ENCODE measurements at places on chromosomes 3 and 15.

DNA sequence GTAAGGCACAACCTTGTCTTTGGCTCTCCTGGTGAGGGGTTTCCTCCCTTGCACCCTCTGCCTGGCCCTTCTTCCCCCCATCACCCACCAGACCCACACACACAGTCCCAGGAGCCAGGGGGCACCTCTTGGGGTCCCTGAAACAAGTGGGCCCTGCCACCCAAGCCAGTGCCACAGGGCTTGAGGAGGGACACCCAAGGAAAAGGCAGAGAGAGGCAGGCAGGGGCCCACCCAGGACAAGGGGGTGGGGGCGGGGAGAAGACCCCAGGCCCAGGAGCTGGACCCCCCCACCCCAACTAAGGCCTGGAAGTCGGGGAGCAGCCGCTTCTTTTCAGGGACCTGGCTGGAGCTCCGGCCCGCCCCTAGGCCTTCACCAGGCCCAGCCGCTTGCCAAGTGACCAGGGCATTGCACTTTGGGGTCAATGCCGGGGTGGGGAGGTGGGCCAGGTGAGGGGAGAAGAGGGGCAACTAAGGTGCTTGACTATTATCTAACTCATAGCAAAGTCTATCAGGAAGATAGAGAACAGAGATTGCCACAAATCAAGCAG lies 88.9 kb downstream of the KCNMB2 start:
- no peak overlapping the region for H3K4me3 ChIP-seq
- H3K4me1 ChIP-seq: no peaks in the 10 kb centered on the region
- no peaks in the 10 kb centered on the region for H3K36me3 ChIP-seq
- no peaks in the 10 kb centered on the region for H3K27me3 ChIP-seq
- H3K27ac ChIP-seq: no peak overlapping the region

GRCh38 chr3:61136191-61136590 lies 115.1 kb downstream of the FHIT start:
- H3K27ac ChIP-seq: no peak overlapping the region
- no peaks in the 10 kb centered on the region for H3K4me1 ChIP-seq
- DNase-seq: no peak
- H3K27me3 ChIP-seq: no peaks in the 10 kb centered on the region
- H3K36me3 ChIP-seq: no peaks in the 10 kb centered on the region

DNA sequence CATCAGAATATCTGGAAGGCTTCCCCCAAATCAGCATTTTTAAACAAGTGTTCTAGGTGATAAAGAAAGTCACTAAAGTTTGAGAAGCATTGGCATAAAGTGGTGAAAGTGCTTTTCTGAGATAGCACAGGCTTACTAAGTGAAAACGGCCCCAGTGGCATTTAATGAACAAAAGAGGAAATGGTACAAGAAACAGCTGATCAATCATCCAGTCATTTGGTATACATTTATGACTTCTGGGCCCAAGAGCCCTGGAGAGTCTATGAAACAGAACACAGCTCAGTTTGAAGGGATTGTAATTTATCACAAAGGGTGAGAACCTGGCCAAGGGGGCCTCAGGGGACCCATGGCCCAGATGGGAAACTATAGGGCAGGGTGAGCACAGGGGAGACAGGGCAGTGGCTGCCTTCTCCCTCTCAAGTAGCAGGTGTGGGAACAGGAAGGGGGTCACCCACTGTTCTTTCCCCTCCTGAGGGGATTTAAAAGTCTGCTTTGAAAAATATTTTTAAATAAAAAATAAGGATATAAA lies 265.5 kb upstream of the ROPN1 start:
- no peak overlapping the region for H3K27ac ChIP-seq
- peaks cover 23% of the 10 kb centered on the region for H3K27me3 ChIP-seq

DNA sequence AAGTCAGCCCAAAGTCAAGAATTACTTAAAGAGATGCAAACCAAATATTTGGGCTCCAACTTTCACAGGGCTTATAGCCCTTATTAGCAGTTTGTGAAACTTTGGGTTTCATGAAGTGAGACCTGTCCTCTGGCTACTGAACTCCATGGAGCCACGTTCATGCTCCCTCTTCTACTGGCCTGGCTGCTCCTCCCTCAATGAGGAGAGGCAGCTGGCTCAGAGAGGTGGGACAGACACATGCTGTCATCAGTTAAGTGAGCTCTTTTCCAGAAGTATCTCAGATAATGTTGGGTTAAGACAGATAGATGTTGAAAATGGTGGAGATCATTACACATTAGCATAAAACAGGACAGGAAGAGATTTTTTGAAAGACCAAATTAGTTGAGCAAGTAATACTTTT lies 19.4 kb downstream of the MRPS25 start:
- H3K4me1 ChIP-seq: no peaks in the 10 kb centered on the region
- H3K27me3 ChIP-seq: no peaks in the 10 kb centered on the region
- no peak for DNase-seq
- peaks cover 75% of the 10 kb centered on the region for H3K36me3 ChIP-seq
- no peak overlapping the region for H3K4me3 ChIP-seq
- no peak overlapping the region for H3K27ac ChIP-seq

DNA sequence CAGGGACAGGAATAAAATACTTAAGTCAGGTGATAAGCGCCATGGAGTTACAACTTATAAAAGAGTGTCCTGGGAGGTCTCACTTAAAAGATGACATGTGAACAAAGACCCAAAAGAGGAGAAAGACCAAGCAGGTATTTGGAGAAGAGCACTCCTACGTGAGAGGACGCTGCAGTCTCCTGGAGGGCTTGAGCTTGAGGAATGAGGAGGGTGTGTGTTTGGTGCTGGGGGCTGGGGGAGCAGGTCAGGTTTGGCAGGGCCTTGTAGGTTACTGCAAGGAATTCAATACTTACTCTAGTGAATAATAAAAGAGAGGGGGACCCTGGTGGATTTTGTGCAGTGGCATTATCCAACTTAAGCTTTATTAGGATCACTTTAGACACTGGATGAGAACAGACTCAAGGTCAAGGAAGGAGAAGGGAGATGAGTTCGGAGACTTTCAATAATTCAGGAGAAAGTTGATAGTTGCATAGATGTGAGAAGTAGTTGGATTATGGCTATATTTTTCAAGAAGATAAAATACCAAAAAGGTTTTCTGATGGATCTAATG lies 32.4 kb downstream of the TNIK start:
- H3K27ac ChIP-seq: no peak overlapping the region
- no peak overlapping the region for H3K4me3 ChIP-seq
- no peak for DNase-seq
- no peaks in the 10 kb centered on the region for H3K27me3 ChIP-seq

- peaks cover 76% of the 10 kb centered on the region for H3K4me1 ChIP-seq
- no peak for DNase-seq
- no peak overlapping the region for H3K4me3 ChIP-seq
- H3K36me3 ChIP-seq: no peaks in the 10 kb centered on the region
- H3K27ac ChIP-seq: no peak overlapping the region
- H3K27me3 ChIP-seq: no peaks in the 10 kb centered on the region
Observed at GRCh38 chr15:64014995-64015394, 31.3 kb downstream of the DAPK2 start.

GRCh38 chr3:85427467-85427866 lies 468.7 kb downstream of the CADM2 start:
- no peak overlapping the region for H3K4me3 ChIP-seq
- H3K36me3 ChIP-seq: no peaks in the 10 kb centered on the region
- no peaks in the 10 kb centered on the region for H3K4me1 ChIP-seq
- H3K27me3 ChIP-seq: no peaks in the 10 kb centered on the region
- no peak overlapping the region for H3K27ac ChIP-seq

GRCh38 chr15:100972975-100973350 lies 53.8 kb downstream of the LRRK1 start:
- H3K4me3 ChIP-seq: no peak overlapping the region
- H3K27me3 ChIP-seq: no peaks in the 10 kb centered on the region
- H3K4me1 ChIP-seq: no peaks in the 10 kb centered on the region
- no peak for DNase-seq

GRCh38 chr3:99879275-99879674 lies 61.6 kb downstream of the CMSS1 start:
- no peak overlapping the region for H3K27ac ChIP-seq
- H3K36me3 ChIP-seq: no peaks in the 10 kb centered on the region
- no peak for DNase-seq
- H3K27me3 ChIP-seq: no peaks in the 10 kb centered on the region
- no peak overlapping the region for H3K4me3 ChIP-seq
- H3K4me1 ChIP-seq: peaks cover 36% of the 10 kb centered on the region

DNA sequence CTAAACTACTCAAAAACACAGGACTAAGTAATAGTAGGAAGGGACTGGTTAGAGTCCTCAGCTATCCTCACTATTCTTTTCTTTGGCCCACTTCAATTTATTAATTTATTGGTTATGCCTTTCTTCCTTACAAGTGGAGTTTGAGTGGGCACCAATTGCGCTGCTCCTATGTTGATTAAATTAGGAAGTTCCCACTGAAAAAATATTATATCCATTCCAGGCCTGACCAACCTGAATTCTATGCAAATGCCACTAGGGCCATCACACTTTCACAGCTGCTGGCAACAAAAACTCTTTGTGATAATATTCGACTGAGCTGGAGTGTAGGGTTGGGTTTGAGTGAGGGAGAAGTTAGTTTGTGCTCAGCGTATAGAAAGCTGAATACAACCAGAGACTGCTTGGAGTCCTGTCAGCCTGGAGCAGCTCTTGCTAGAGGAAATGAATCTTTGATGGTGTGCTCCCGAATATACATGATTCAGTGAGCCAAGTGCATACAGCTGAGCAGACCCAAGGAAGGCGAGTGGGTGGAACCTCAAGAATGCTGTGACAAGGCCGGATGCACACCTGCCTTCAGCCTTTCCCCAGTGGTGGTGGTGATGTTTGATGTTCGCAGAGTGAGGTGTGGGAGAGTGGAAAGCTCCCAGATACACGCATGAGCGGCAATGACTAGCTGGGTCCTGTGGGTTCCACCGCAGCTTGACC lies 1.5 kb downstream of the ARHGEF3 start:
- no peak overlapping the region for H3K4me3 ChIP-seq
- no peak for DNase-seq
- no peaks in the 10 kb centered on the region for H3K27me3 ChIP-seq
- H3K27ac ChIP-seq: no peak overlapping the region

DNA sequence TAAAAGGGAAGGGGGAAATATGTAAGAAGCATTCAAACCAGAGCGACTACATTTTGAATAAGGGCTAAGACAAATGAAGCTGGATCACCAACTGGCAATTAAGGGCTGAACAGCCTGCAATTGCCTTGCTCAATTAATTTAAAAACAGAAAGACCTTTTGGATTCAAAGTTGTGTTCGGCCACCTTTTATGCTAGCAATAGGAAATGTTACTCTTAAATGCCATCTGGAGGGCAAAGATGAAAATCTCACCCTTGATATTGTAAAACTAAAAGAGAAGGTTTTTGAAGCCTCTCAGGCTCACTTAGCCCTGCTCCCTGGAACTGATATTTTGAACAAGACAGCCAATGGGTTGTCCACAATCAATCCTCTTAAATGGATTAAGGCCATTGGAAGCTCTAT lies 44.2 kb downstream of the ACAD9 start:
- no peak overlapping the region for H3K27ac ChIP-seq
- no peaks in the 10 kb centered on the region for H3K27me3 ChIP-seq
- no peak for DNase-seq
- H3K4me1 ChIP-seq: no peaks in the 10 kb centered on the region
- H3K4me3 ChIP-seq: no peak overlapping the region
- no peaks in the 10 kb centered on the region for H3K36me3 ChIP-seq

GRCh38 chr3:9105421-9105820 lies 142.1 kb upstream of the RAD18 start:
- H3K36me3 ChIP-seq: no peaks in the 10 kb centered on the region
- no peak for DNase-seq
- H3K27ac ChIP-seq: no peak overlapping the region
- no peaks in the 10 kb centered on the region for H3K4me1 ChIP-seq
- no peak overlapping the region for H3K4me3 ChIP-seq

GRCh38 chr3:121567649-121568048 lies at the start of gene ARGFX:
ARGFX (plus strand) TSS chr3:121567949; CDS start chr3:121570714, 2,765 bp downstream.
- H3K36me3 ChIP-seq: no peaks in the 10 kb centered on the region
- no peak for DNase-seq
- no peaks in the 10 kb centered on the region for H3K4me1 ChIP-seq
- H3K4me3 ChIP-seq: no peak within 1 kb of the TSS
- H3K27me3 ChIP-seq: no peaks in the 10 kb centered on the region
- no peak within 1 kb of the TSS for H3K27ac ChIP-seq

- no peaks in the 10 kb centered on the region for H3K27me3 ChIP-seq
- no peaks in the 10 kb centered on the region for H3K36me3 ChIP-seq
- no peak overlapping the region for H3K27ac ChIP-seq
- no peaks in the 10 kb centered on the region for H3K4me1 ChIP-seq
- H3K4me3 ChIP-seq: no peak overlapping the region
Observed at GRCh38 chr3:81694662-81695061, 66.8 kb downstream of the GBE1 start.

GRCh38 chr3:46087871-46088270 lies 60.6 kb upstream of the XCR1 start:
- no peak overlapping the region for H3K27ac ChIP-seq
- no peak overlapping the region for H3K4me3 ChIP-seq
- H3K36me3 ChIP-seq: no peaks in the 10 kb centered on the region
- DNase-seq: no peak
- H3K27me3 ChIP-seq: no peaks in the 10 kb centered on the region

DNA sequence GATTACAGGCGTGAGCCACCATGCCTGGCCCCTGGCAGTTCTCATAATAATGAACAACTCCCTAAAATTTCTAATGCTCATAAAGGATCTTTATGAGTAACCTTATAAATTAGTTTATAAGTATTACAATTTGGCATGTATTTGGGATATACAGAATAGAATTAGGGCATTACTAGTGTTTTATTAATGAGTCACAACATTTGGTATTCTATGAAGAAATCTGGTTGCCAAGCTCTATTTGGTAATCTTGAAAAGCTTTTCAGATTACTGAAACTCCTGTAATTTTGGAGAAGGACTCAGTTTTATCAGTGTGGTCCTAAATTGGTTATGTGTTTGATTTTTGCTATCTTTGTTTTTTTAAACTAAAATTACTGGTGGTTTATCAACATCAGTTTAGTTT lies 45.8 kb downstream of the TM6SF1 start:
- no peaks in the 10 kb centered on the region for H3K27me3 ChIP-seq
- H3K36me3 ChIP-seq: 0 out of 2 replicates have a peak, but pooled peaks cover 7% of the 10 kb centered on the region
- DNase-seq: no peak

GRCh38 chr3:31157893-31158620 lies 263.6 kb upstream of the GADL1 start:
- H3K27ac ChIP-seq: no peak overlapping the region
- H3K4me1 ChIP-seq: no peaks in the 10 kb centered on the region
- H3K36me3 ChIP-seq: no peaks in the 10 kb centered on the region
- no peak for DNase-seq
- no peaks in the 10 kb centered on the region for H3K27me3 ChIP-seq

DNA sequence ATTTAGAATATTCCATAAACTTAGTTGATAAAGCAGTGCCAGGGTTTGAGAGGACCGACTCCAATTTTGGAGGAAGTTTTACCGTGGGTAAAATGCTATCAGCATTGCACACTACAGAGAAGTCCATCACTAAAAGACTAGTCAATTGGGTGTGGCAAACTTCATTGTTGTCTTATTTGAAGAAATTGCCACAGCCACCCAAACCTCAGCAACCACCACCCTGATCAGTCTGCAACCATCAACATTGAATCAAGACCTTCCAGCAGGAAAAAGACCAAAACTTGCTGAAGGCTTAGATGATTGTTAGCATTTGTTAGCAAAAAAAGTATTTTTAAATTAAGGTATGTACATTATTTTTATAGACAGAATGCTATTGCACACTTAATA lies 60.5 kb downstream of the KLF13 start:
- H3K27ac ChIP-seq: no peak overlapping the region
- H3K27me3 ChIP-seq: no peaks in the 10 kb centered on the region
- no peak overlapping the region for H3K4me3 ChIP-seq
- no peaks in the 10 kb centered on the region for H3K4me1 ChIP-seq
- no peaks in the 10 kb centered on the region for H3K36me3 ChIP-seq
- no peak for DNase-seq

All from PC-9 (cell line).